PC-9 (cell line): ENCODE measurements at places on chromosomes 6 and 20. TPM values are rescaled to one million over a fixed set of nuclear protein-coding genes. Genes with fewer than 3 reads are reported as not detected.

DNA sequence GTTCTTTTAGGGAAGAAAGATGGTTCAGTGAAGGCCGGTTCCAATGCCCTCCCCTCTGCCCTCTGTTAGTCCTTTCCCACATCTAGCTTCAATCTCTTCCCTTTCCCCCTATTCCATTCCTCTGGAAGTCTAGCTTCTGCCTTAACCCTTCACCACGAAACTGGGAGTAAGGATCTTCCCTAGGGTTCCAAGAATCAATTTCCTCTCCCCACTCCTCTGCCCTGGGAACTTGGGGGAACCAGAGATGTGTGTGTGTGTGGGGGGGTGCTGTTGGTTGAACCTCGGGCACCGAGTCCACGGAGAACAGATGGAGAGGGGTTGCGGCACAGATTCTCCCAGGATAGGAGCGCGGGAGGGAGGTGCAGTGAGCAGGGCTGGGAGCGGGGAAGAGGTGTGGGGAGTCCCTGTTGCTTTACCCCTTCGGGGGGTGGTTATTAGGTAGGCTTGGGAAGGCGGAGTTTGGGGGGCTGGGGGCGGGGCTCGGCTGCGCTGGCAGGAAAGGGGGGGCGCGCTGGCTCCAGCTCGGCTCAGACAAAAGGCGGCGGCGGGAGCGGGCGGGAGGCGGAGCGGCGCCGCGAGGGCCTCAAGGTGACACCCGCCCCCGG, at the start of gene TMEM151B:
TMEM151B (plus strand) TSS at position 530 of the 605 bp plus-strand sequence. CDS start 293 bp downstream, outside the sequence.
- no peaks in the 10 kb centered on the region for H3K4me1 ChIP-seq

PLTP gene
- 113 and 127 TPM in 2 replicates for total RNA-seq

COL21A1 gene
- total RNA-seq = 0.13 TPM in 1 of 2 replicates, not detected in the other

DNA sequence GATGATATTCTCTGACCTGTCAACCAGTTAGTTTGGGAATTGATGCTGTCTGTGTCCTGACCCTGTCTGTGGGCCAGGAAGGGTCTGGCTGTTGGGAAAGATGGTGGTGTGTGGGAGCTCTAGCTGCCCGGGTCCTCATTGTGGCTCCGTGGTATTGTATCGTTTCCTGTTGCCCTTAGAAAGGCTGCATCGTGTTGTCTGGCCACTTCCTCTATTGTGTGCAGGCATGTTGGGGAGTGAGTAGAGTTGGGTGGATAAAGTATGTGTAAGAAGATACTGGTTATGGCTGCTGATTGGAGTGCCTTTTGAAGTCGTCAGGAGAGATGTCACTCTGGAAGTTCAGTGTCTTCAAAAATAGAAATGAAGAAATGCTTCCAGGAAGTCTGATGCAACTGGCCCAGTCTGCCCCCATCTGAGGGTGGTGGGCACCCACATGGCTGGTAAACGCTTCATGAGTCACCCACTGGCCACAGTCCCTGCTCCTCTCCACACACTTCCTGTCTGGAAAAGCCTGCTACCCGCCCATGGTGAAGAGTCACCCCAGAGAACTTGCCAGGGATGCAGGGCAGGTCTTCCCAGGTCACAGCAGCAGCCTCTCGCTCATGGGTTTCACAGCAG, 27.9 kb downstream of the PPARD start:
- peak overlapping the region; percentile 80 for H3K27ac ChIP-seq
- H3K27me3 ChIP-seq = no peaks in the 10 kb centered on the region
- H3K4me1 ChIP-seq = peaks cover 34% of the 10 kb centered on the region
- H3K4me3 ChIP-seq = no peak overlapping the region
- no peaks in the 10 kb centered on the region for H3K36me3 ChIP-seq

- no peak overlapping the region for H3K27ac ChIP-seq
- H3K4me3 ChIP-seq = no peak overlapping the region
Measured at GRCh38 chr6:235763-236360, 56.4 kb upstream of the DUSP22 start.

GRCh38 chr6:14734416-14735340, 511.2 kb upstream of the JARID2 start:
- H3K27ac ChIP-seq = peak overlapping the region; percentile 99
- peaks cover 53% of the 10 kb centered on the region for H3K4me1 ChIP-seq
- no peaks in the 10 kb centered on the region for H3K27me3 ChIP-seq

DNA sequence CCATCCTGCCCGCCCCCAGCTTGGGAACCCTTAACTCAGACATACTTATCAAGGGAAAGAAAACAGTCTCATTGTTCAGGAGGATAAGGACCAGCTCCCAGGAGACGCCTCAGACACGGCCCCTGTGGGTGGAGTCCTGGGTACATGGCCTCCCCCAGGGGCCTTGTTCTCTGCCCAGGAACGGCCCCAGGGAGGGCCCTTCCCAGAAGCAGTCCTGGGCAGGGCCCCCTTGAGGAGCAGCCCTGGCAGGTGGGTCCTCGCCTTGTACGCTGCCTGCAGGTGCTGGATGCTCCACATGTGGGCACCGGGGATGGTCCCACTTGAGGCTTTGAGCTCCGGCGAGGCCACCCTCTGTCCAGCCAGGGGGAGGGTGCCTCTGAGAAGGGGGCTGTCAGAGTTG, 4.5 kb upstream of the GATA5 start:
- H3K4me3 ChIP-seq = no peak overlapping the region
- H3K4me1 ChIP-seq = 0 out of 2 replicates have a peak, but pooled peaks cover 5% of the 10 kb centered on the region
- no peak for DNase-seq
- peaks cover 67% of the 10 kb centered on the region for H3K27me3 ChIP-seq
- H3K27ac ChIP-seq = no peak overlapping the region
- H3K36me3 ChIP-seq = no peaks in the 10 kb centered on the region

DNA sequence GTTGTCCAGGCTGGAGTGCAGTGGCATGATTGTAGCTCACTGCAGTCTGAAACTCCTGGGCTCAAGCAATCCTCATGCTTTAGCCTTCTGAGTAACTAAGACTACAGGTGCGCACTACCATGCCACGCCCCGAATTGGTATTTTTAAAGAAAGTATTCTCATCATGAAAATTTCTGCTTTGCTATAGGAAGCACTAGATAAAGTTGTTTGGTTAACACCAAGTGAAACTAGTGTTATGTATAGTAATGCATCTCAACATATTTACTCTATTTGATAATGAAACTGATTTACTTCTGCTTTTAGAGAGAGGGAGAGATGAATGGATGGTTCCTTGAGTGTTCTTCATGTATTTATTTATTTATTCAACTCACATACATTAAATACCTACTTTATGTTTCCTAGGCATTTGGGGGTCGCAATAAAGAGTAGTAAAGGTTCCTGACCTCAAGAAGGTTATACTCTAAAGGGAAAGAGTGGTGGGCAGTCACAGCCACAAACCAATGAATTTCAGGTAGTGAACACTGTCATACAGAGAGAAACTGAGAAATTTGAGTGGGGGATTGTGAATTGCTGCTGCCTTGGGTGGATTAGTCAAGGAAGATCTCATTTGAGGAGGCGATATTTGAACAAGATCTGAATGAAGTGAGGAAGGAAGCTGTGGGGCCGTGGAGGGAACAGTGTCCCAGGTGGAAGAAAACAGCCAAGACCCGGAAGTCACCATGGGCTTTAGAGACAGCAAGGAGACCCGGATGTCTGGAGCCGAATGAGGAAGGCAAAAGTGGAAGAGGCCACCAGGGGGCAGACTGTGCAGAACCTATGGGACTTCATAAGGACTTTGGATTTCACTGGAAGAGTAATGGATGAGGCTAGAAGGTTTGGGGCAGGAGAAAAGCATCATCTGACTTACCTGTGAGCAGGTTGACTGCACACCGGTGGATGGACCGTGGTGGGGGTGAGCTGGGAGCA, 185.6 kb downstream of the TSHZ2 start:
- H3K27me3 ChIP-seq = no peaks in the 10 kb centered on the region
- no peak overlapping the region for H3K27ac ChIP-seq
- peak; percentile 31 for DNase-seq
- H3K4me3 ChIP-seq = no peak overlapping the region
- H3K4me1 ChIP-seq = no peaks in the 10 kb centered on the region

DNA sequence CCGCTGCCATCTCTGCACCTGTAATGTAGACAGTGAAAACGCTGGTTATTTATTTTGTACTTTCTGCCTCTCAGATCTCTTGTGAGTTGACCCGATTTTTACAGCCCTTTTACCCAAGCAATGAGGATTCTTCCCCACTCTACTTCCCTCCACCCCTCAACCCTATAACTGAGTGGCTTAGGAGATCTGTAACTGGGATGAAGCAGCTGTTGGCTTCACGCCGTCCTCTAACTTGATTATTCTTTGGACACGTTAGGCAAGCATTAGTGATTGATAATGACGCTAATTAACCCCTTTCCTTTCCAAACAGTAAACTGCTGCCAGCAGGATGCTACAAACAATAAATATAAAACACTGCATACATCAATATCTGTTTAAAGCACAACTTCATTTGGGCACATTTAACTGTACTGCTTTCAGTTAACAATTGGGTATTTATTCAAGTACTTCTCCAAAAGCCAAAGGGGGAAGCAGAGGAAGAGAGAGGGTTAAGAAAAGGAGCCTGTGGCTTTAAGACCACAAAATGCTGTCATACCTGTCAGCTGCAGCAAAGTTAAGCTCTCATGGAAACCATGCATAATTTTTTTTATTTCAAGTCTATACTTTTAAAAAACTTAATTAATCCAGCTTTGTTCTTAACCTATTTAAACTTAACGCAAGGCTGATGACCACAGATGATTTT, 21.2 kb downstream of the TFAP2A start:
- no peaks in the 10 kb centered on the region for H3K4me1 ChIP-seq
- no peaks in the 10 kb centered on the region for H3K36me3 ChIP-seq
- no peak for DNase-seq
- H3K4me3 ChIP-seq = no peak overlapping the region
- no peak overlapping the region for H3K27ac ChIP-seq
- no peaks in the 10 kb centered on the region for H3K27me3 ChIP-seq

HLA-DQA2 gene
- not detected in 2 replicates for total RNA-seq

DNA sequence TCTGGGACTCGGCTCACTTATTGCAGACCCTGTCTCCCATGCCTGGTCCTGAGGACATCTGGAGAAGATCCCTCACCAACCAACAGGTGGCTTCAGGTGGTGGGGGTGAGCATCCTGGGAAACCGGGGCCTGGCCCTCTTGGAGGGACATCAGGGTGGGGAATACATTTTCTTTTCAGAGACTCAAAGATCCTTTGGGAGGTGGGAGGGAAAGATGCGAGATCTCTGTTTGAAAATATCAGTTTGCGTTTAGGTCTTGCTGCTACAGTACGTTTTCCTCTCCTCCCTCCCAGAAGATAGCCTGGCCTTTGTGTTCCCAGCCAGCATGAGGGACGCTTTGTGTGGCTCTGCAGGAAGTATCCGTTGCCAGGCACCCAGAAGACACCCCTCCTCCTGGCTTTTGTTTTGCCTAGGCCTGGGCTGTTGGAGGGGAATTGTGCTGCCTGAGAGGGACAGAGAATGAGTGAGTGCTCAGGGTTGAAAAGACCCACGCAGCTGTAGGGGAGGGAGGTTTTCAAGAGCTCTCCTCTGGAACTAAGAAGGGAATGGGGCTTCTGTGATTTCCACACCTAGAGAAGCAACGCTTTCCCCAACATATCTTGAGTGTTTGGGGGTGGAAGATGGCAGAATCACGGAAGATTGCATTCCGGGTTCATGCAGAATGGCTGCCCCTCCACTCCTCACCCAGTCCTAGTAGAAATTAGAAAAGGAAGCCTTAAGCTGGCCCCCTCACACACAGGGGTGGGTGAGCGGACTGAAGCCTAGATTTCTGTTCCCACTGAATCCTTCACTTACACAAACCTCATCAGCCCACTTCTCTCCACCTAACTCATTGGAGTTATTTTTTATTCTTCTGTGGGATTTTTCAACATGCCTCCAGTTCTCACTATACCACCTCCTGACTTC, 22.0 kb upstream of the SLC2A12 start:
- H3K36me3 ChIP-seq = no peaks in the 10 kb centered on the region
- peaks cover 18% of the 10 kb centered on the region for H3K4me1 ChIP-seq
- no peak overlapping the region for H3K4me3 ChIP-seq
- no peak overlapping the region for H3K27ac ChIP-seq
- DNase-seq = no peak
- no peaks in the 10 kb centered on the region for H3K27me3 ChIP-seq

ZNF391 gene
- total RNA-seq = 4.6 and 4.7 TPM in 2 replicates

DNA sequence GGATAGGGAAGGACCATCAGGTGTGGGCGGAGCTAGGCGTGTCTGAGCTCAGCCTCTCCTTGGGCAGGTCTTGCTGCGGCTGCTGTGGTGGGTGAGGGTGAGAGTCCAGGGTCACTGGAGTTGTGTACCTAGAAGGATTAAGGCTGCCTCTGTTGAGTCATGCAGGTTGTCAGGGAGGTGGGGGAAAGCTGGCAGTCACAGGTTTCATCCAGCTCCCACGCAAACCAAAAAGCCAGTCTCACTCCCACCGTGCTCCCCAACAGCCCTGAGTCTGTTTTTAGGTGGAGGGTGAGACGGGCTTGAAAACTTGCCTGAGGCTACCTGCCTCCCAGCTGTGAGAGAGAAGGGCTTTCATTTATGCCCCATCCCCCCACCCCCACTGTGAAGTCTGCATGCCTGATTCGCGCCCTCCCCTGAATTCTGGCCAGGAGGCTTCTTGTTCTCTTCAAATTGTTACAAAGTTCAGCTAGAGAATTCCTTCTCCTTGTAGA, 161.5 kb downstream of the MYLK4 start:
- DNase-seq = peak; percentile 77
- H3K4me1 ChIP-seq = peaks cover 15% of the 10 kb centered on the region
- H3K27me3 ChIP-seq = no peaks in the 10 kb centered on the region
- peak overlapping the region; percentile 57 for H3K27ac ChIP-seq
- H3K36me3 ChIP-seq = no peaks in the 10 kb centered on the region

GRCh38 chr6:142275236-142276006, 26.4 kb upstream of the ADGRG6 start:
- no peak overlapping the region for H3K27ac ChIP-seq
- DNase-seq = no peak
- no peaks in the 10 kb centered on the region for H3K36me3 ChIP-seq
- peaks cover 26% of the 10 kb centered on the region for H3K4me1 ChIP-seq

DNA sequence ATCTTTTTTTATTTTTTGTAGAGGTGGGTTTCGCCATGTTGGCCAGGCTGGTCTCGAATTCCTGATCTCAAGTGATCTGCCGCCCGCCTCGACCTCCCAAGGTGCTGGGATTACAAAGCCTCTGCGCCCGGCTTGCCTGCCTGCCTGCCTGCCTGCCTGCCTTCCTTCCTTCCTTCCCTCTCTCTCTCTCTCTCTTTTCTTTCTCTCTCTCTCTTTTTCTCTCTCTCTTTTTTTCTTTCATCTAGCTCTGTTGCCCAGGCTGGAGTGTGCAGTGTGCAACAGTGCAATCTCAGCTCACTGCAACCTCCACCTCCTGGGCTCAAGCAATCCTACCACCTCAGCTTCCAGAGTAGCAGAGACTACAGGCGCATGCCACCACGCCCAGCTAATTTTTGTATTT, 4.6 kb upstream of the ILRUN start:
- no peak for DNase-seq
- peaks cover 25% of the 10 kb centered on the region for H3K4me1 ChIP-seq
- no peaks in the 10 kb centered on the region for H3K27me3 ChIP-seq
- H3K27ac ChIP-seq = no peak overlapping the region

DPPA5 gene
- not detected in 2 replicates for total RNA-seq

HLA-F gene
- 7.6 and 12.5 TPM in 2 replicates for total RNA-seq
